ENCODE measurements at places on chromosomes 1 and 21.

- DNase-seq = peak; percentile 77
These were observed 58.4 kb upstream of the EPS8L3 start for GRCh38 chr1:109821831-109822745.

GRCh38 chr1:36486439-36487335 is 4.0 kb upstream of the CSF3R start:
- DNase-seq = no peak

GRCh38 chr1:175035865-175036264 is 12.6 kb upstream of the MRPS14 start:
- no peak for DNase-seq

DNA sequence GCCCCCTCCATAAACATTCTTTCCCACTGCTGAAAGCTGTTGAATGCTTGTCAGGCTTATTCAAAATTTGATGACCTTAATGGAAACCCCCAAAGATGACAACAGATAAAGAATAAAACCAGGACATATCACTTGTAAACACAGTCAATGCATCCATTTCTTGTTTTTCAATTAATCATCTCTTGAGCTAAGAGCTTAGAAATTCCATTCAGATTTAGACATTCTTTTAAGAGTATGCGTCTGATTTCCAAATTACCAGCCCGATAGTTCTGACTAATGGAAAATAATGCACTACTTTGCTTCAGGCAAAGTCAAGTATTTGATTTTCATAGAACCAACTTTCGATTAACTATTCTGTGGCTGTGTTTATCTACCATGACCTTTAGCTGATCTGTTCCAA is 100.6 kb upstream of the RUNX1 start:
- no peak for DNase-seq

DNA sequence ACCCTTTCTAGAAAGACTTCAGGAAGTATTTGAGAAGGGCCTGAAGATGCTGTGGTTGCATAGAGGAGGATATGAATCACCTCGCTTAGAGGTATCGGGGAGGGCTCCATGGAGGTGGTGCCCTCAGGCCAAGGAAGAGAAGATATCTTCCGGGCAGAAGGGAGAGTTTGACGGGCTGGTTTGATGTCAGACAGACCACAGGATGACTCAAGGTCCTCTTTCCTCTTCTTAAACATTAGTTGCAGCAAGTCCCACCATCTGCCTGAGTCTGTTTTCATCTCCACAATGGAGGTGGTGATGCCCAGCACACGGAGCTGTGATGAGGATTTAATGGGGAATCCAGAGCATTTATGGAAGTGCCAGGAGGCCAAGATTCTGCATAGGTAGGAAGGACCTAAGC is 25.1 kb upstream of the RUNX3 start:
- DNase-seq = no peak

GRCh38 chr1:74729741-74730478 is 2.9 kb downstream of the CRYZ start:
- DNase-seq = no peak

- no peak for DNase-seq
These were observed 126.5 kb downstream of the RHOU start for GRCh38 chr1:228861832-228862180.

DNA sequence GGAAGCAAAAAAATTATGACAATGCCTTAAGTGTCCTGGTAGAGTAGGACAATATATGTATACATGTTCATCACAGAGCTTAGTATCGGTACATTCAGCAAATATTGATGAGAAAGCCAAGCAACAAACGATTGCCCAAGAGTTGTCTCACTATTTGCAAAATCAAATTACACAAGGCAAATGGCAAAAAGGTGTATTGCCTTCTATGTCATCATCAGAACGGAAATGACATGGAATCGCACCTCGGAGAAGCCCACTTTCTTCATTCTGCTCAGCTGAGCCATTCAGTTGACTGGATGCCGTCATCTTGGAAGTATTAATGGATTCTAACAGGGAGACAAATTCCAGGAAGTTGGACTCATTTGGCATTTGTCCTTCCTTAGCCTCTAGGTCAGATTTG is 37.7 kb downstream of the PCNX2 start:
- no peak for DNase-seq

GRCh38 chr21:44849616-44850130 is 23.8 kb downstream of the PTTG1IP start:
- no peak for DNase-seq

DNA sequence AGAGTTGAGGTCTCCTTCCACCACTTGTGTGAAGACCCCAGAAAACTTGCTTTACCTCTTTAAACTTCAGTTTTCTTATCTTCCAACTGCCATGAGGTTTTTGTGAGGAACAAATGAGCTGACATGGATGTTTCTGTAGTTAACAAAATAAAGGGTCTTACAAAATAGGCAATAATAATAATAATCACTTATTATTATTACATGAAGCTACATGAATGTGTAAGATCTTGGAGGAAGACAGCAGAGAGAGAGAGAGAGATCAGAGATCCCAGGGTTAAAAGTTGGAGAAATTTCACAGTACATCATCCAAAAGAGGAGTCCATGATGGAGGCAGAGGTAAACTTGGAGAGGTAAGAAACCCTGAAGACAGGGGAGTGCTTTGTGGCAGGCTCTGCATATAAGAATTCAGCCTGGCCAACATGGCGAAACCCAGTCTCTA is 10.7 kb downstream of the RCC1 start:
- DNase-seq = no peak

GRCh38 chr1:237013608-237014007 is 9.4 kb upstream of the MT1HL1 start:
- DNase-seq = no peak

- DNase-seq = no peak
These were observed 2.4 kb upstream of the KRTAP10-11 start for GRCh38 chr21:44643741-44644310.
